ENCODE measurements at places on chromosomes 16 and 17.

- DNase-seq: no peak
These were observed 7.6 kb downstream of the PHB1 start for GRCh38 chr17:49407086-49407485.

DNA sequence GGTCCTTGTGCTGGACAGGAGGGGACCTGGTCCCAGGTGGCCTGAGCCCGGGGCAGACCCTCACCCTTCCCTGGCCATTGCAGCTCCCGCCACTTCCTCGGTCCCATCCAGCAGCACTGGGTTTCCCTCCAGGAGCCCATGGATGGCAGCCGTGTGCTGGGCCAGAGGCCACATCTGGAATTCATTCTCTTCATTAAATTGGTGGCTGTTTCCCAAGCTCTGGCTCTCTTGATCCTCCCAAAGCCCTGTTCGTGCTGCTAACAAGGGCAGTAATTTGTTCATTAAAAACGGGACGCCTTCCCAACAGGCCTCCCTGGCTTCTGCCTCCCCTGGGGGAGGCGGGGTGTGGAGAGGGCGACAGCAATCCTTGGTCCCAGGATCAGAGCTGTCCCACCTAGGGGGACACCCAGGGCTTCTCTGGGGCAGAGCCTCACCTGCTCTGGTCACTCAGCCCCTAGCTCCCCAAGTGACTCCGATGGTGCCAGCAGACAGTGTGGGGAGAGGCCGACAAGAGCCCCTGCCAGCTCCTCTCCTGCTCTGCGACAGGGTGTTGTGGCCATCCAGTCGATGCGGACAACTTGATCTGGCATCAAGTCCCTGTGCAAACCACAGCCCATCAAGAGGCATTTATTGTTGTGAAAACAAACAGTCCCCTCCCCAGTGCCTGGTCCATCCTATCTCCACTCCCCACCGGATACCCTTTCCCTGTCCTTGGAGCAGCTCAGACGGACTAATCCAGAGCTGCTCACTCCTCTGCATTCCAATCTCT lies 44.0 kb downstream of the SDK2 start:
- no peak for DNase-seq

GRCh38 chr16:12455287-12455798 lies 348.3 kb downstream of the CPPED1 start:
- no peak for DNase-seq

- DNase-seq: peak; percentile 56
These were observed 1.7 kb downstream of the MT2A start for GRCh38 chr16:56610017-56610608.

- DNase-seq: no peak
These were observed 4.4 kb downstream of the PNPO start for GRCh38 chr17:47945529-47946508.

- DNase-seq: no peak
These were observed 71.1 kb upstream of the TMEM97 start for GRCh38 chr17:28247671-28248555.

DNA sequence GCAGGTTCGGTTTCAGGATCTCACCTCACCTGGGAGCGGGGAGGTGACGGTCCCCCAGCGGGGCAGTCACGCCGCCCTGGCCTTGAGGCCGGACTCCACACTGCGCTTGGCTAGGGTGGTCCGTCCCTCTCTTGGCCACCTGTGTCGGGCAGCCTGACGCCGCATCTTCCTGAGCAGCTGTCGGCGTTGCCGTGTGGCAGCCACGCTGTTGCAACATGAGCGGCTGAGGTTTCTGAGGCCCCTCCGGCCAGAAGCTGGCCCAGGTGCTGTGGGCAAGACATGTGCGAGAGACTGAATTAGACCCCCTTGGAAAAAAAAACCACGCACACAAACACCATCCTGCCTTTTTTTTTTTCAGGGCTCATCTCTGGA lies 49.2 kb downstream of the IRF8 start:
- DNase-seq: no peak

DNA sequence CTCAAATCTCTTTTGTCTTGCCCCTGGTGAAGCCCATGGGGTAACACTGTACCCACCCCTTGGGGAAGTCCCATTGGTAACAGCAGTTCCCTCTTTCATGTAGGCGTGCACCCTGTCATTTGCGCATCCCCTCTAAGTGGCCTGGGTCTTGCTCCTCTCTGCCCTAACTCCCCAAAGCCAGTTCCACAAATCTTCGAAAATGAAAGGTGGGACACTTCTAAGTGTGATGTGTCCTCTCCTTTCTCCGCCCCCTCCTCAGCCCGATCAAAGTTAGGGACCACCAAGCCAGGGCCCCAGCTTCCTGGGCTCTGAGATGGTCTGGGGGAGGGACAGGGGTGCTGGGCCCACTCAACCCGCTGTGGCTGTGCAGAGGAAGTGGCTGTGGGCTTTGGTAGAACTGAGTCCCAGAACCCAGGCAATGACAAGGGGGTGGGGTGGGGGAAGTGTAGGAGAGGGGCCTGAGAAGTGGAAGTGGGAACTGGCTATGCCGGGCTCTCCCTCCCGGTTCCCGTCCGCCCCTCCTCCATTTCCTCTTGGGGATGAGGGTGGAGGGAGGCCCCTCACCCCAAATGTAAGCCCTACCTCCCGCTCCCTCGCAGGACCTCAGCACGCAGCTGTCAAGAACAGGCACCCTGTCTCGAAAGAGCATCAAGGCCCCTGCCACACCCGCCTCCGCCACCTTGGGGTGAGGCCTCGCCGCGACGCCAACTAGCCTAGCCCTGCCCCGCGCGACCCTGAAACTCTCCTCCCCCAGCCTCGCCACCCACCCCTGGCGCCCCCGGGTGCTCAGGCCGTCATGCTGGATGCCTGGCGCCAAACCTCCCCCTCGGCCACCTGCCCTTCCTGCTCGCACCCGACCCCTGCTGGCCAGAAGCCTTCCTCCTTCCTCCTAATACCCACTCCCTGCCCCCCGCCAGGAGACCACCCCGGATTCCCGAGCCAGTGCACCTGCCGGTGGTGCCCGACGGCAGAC lies 8.7 kb downstream of the ABI3 start:
- peak; percentile 48 for DNase-seq

GRCh38 chr17:79979816-79980215 lies 55.9 kb downstream of the TBC1D16 start:
- no peak for DNase-seq

GRCh38 chr16:68351991-68352431 lies 41.2 kb downstream of the PRMT7 start:
- no peak for DNase-seq
